Activated T-helper 2 cell treated with anti-CD3 and anti-CD28 coated beads, Interferon-gamma antibody, Interleukin-2, Interleukin-4, amounts not matched to agents 10 μg/mL and 5 μg/mL and 100 μg/mL, durations not matched to agents 14 hours and 24 hours and 36 hours (primary cell): ENCODE measurements at places on chromosomes 2 and 18. TPM values are rescaled to one million over a fixed set of nuclear protein-coding genes. Genes with fewer than 3 reads are reported as not detected.

The SOWAHC gene
- 1.7 and 1.9 TPM in 2 replicates for total RNA-seq

The PLGLB1 gene
- 2.1 and 2.2 TPM in 2 replicates for total RNA-seq

The LCT gene
- 0.53 and 0.55 TPM in 2 replicates for total RNA-seq

The KCTD1 gene
- total RNA-seq, result 6.4 and 6.8 TPM in 2 replicates

- no peaks in the 10 kb centered on the region for H3K4me1 ChIP-seq
- no peak overlapping the region for H3K27ac ChIP-seq
- H3K4me3 ChIP-seq, result no peak overlapping the region
- H3K27me3 ChIP-seq, result no peaks in the 10 kb centered on the region
- no peak for DNase-seq
Measured at GRCh38 chr2:188278388-188279092, 13.1 kb upstream of the GULP1 start.

DNA sequence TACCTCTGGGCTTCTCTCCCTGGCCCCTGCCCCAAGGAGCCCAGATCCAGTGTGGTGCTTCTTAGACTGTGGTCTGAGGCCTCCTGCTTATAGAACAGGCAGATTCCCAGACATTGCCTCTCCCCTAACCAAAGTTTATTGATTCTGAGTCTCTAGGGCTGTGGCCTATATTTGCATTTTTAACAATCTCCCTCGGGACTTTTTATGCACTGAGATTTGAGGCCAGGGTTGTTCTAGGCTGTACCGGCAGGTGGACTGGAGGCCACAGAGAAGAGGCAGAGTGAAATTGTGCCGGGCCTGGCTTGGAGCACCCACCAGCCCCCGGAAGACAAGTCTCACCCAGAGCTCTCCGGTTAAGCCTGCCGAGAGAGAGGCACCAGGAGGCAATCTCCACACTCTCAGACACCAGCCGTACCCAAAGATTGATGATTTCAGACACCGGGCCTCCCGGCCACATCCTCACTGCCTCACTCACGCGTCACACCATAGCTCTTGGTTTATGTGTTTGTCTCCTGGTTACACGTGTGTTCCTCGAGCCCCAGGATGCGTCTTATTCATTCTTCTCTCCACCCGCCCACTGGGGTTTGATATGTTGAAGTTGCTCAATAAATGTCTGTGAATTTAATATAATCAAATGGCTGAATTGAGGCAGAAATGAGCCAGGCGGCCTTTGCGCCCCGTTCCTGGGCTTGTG is 203.7 kb downstream of the KLHL29 start:
- no peaks in the 10 kb centered on the region for H3K27me3 ChIP-seq
- no peak for DNase-seq
- H3K4me3 ChIP-seq, result no peak overlapping the region

DNA sequence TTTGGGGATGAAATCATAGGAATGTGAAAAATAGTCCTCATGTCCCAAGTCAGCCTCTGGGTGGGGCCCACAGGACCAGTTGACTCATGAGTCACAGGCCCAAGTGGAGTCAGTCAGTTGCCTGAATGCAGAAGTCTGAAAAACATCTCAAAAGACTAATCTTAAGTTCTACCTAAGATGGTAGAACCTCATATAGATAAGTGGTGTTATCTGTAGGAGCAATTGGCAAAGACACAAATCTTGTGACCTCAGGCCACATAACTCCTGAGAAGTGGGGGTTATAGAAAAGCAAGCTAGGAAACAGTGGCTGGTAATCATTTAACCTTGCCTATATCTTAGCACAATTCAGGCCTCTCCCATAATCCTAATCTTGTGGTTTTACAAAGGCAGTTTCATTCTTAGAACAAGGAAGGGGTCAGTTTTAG is 257.1 kb upstream of the SPOPL start:
- no peak overlapping the region for H3K4me3 ChIP-seq
- no peak overlapping the region for H3K27ac ChIP-seq
- DNase-seq, result no peak
- no peaks in the 10 kb centered on the region for H3K27me3 ChIP-seq
- no peaks in the 10 kb centered on the region for H3K36me3 ChIP-seq

DNA sequence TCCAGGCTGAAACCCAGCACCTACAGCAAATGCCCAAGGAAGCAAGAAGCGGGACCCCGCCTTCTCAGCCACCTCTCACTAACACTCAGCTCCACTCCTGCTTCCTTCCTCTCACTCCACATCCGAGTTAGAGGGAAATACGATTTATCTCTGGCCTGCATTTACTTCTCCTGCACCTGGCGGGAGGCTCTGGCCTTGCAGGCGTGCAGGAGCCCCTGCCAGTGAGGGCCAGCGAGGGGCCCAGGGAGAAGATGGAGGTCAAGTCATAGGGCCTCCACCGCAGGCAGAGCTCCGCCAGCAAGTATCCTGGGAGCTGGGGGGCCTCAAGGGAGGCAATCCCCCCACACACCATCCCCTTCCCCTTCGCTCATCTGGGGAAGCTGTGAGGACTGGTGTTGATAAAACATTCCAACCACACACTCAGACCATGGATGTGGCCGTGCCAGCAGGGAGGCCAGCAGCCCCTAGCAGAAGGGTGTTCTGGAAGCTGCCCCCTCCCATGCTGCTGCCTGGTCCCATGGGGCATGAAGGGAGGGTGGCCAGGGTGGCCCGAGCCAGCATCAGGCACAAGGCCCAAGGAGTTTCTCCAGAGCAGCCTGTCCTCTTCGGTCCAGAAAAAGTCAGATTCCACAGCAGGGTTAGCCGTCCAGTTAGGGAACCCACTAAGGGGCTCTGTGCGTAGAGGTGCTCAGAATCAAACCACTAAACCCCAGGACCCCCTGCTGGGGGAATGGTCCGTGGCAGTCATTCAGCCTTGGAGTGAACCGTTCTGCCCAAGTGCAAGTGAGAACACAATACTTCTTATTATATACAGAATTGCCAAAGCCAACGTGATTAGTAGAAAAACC is 91.2 kb downstream of the HDAC4 start:
- H3K27ac ChIP-seq, result no peak overlapping the region
- no peak for DNase-seq
- H3K4me3 ChIP-seq, result no peak overlapping the region
- H3K4me1 ChIP-seq, result peaks cover 11% of the 10 kb centered on the region
- no peaks in the 10 kb centered on the region for H3K27me3 ChIP-seq
